C1 segment of cervical spinal cord (tissue), 14 donors: ENCODE measurements at places on chromosomes 13 and 19.

GRCh38 chr13:64438084-64438483 is 2792.1 kb downstream of the PCDH9 start:
- DNase-seq: no peak

- DNase-seq: no peak
Observed at GRCh38 chr19:34666200-34666957, 10.6 kb downstream of the SCGB2B2 start.

DNA sequence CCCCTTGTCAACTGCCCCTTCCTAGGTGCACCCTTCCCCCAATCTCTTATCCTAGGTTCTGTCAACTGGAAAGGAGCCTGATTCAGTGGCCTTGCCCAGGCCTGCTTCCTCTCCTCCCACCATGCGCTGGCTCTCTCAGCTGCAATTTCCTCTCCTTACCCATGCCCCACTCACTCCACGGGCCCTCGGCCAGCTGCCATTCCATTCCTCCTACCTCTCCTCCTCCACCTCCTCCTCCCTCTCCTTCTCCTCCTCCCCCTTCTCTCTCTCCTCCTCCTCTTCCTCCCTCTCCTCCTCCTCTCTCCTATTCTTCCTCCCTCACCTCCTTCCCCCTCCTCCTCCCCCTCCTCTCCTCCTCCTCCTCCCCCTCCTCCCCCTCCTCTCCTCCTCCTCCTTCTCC is 9.6 kb upstream of the TIMM44 start:
- DNase-seq: no peak

GRCh38 chr13:48592688-48593049 is 59.8 kb upstream of the RCBTB2 start:
- DNase-seq: no peak

GRCh38 chr13:108363666-108364065 is 94.1 kb downstream of the TNFSF13B start:
- DNase-seq: no peak

GRCh38 chr19:48870048-48870447 is 1.6 kb upstream of the PLEKHA4 start:
- DNase-seq: no peak

DNA sequence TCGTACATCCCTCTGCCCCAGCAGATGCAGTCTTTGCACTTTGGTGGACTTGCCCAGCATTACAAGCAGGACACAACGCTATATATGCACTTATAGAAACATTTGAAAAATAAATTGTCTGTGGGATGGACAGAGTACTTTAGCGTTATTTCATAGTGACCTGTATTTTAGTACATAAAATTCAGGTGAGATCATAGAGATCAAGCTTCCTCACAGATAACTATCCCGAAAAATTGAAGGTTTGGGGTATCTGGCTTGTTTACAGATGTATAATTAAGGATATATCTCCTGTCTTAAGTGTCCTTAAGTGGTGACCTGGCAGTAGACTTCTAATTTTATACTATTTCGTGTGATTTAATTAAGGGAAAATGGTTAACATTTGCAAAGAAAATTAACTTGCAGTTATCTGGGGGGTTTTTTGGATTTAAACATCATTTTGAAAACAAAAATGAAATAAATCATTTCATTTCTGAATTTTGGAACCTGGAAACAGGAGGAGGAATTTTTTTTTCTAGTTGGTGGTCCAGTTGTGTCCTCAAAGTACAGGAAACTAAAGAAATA is 977 bp upstream of the MAB21L1 start:
- no peak for DNase-seq

DNA sequence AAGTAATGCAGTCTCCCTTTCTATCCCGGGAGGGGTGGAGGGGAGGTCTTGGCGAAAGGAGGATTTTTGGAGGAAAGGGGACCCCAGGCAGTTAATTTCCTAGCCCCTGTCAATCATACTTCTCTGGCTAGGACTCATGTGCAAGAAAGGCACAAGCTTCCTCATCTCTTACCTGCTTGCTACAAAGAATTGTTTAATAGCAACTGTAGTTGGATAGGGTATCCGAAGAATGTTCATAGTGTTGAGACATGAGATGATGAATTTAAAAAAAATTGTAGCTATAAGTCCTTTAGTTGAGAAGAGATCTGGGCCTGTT is 525 bp downstream of the BORA start:
- no peak for DNase-seq

- DNase-seq: peak; percentile 29
Observed at GRCh38 chr19:44988896-44989556, 12.2 kb upstream of the RELB start.

GRCh38 chr13:28047757-28048388 is 52.5 kb downstream of the FLT3 start:
- DNase-seq: no peak

DNA sequence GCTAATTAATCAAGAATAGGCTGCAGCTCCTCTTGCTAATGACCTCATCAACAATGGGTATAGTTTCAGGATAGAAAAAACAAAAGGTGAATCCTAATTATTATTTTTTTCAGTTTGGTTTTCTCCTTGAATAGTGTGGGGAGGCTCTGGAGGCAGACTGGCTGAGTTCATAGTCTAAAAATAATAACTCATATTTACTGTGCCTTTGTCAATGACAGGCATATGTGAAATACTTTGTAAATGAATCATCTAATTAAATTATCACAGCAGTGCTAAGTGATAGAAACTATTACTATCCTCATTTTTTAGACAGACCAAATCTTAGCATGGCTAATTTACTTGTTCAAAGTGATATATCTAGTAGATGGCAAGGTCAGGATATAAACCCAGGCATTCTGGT is 1261.0 kb upstream of the SLC10A2 start:
- no peak for DNase-seq

DNA sequence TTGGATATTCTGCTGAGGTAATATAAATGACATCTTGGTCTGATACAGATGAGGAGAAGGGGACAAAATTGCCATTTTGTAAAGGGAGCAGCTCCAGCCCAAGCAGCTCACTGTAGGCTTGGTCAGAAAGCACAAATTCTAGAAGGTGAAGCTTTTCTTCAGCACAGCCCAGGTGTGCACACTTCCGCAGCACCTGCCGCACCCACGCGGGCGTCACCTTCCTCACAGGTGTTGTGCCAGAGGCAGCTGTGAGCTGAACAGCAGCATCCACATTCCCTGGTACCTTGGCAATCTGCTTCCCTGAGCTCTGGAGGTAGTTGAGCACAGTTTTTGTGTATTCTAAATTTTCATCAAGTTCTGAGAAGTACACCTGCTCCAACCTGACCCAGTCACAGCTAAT is 79.0 kb downstream of the SACS start:
- no peak for DNase-seq

GRCh38 chr19:42028304-42029216 is 34.5 kb upstream of the ATP1A3 start:
- no peak for DNase-seq

DNA sequence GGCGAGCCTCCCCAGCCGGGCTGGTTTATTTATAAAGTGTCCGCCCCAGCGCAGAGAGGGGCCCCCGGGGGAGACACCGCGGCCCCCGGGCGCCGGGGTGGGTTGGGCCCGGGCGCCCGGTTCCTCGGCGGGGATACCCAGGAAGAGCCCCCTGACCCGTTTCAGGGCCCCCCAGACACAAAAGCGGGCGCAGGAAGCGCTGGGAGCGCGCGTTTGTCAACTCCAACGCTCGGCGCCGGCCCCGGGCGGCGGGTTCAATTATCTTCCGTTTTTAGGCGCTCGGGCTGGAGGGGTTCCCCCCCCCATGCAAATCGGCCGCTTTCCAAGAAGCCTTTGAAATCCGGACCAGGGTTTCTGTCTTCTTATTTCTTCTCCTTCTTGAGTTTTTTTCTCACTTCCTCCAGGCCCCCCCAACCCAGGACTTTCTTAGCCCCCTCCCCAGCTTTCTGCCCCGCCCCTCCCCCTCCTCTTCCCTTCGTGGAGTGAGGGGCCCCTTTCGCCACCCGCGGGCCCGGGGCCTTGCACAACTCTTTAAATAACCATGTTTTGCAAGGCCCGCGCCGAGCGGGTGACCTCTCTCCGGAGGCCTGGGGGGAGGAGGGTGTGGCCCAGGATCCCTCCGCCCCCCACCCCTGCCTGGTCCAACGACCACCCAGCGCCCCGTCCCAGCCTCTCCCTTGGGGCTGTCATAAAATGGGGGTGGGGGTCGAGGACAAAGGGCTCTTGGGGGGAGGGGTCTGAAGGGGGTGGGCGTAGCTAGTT is 935 bp downstream of the ARID3A start:
- peak; percentile 48 for DNase-seq

DNA sequence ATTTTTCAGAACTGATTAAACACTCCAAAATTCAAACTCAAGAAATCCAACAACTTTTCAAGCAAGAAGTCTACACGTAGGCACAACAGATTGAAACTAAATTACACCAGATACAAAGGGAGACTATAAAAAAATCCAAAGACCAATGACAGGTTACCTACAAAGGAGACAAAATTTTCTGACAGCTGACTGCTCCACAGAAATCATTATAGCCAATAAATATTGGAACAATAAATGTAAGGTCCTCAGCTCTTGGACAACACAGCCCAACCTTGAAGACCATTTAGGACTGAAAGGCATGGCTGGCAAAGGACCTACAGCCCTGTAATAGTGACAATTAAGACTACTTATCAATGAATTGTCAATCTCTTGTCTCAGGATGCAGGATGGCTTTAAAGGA is 15.9 kb downstream of the ZNF350 start:
- DNase-seq: no peak

DNA sequence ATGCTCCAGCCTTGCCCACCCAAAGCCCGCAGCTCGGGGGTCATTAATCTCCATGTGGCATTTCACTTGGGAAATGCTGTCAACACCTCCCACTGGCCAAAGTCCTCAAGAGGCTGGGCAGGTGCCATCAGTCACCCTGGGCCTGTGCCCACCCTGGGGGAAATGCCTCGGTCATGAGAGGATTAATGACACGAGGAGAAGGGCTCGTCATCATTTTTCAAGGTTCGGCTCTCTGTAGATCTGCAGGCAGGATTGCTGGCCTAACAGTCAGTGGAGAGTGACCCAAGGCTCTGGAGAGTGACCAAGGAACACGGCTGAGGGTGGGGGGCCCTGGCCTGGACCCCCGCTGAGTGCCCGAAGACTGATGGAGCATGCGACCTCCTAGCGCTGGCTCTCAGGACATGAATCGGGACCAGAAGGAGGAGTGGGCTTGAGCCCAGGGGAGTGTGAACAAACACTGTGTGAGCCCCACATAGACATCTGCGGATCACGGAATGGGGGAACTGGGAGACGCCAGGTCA is 15.2 kb upstream of the KCTD15 start:
- DNase-seq: no peak

- no peak for DNase-seq
Observed at GRCh38 chr19:6480848-6481415, 655 bp downstream of the DENND1C start.

DNA sequence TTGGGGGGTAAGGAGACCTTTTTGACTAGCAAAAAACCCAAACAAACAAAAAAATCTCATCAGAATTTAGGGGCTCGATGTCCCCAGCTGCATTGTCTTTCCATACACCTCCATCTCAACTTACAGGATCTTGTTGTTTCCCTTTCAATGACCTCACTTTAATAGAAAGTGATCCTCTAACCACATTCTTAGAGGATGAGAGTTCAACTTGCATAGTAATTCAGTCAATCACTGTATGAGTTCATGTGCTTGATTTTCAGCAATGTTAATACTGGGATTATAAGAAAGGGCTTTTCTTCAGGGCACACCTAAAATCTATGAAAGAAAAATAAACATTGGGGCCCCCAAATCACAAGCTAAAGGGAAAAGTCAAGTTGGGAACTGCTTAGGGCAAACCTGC is 1512.0 kb downstream of the SLITRK1 start:
- DNase-seq: no peak

- DNase-seq: no peak
Observed at GRCh38 chr13:93029536-93029935, 197.1 kb upstream of the GPC6 start.

GRCh38 chr13:87122551-87122950 is 548.6 kb upstream of the SLITRK5 start:
- no peak for DNase-seq

- no peak for DNase-seq
Observed at GRCh38 chr19:4181053-4181508, 1.3 kb downstream of the SIRT6 start.

- DNase-seq: no peak
Observed at GRCh38 chr13:82717249-82717648, 1165.0 kb downstream of the SLITRK1 start.

DNA sequence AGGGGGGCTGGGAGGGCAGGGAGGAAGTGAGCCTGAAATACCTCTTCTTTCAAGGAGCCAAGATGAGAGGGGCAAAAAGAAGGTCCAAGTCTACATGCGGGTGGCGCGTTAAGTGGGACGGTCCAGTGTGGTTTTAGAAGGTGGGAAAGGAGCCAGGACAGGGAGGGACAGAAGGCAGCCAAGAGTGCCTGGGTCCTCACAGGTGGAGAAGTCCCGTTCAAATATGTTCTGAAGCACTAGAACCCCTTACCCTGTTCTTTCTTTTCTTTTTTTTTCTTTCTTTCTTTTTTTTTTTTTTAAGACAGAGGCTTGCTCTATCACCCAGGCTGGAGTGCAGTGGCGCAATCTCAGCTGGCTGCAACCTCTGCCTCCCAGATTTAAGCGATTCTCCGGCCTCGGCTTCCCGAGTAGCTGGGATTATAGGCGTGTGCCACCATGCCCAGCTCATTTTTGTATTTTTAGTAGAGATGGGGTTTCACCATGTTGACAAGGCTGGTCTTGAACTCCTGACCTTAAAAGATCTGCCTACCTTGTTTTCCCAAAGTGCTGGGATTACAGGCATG is 7.4 kb downstream of the CAMSAP3 start:
- DNase-seq: no peak
